ENCODE measurements at places on chromosomes 13 and 19.

GRCh38 chr13:110372676-110373075 lies 65.6 kb downstream of the COL4A2 start:
- no peak for DNase-seq

GRCh38 chr13:65600702-65601101 lies 1629.4 kb downstream of the PCDH9 start:
- no peak for DNase-seq

DNA sequence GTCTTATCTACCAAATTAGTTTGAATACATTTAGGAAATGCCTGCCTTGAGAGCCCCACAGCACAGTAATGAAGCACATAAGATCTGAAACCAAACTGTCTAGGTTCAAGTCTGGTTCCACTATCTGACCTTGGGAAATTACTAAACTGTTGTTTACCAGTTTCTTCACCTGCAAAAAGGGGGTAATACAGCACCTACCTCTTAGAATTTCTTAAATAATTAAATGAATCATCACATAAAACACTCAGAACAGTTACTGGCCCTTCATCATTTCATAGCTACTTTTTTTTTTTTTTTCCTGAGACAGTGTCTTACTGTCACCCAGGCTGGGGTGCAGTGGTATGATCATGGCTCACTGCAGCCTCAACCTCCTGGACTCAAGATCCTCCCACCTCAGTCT lies 59.6 kb downstream of the USP12 start:
- DNase-seq: no peak

DNA sequence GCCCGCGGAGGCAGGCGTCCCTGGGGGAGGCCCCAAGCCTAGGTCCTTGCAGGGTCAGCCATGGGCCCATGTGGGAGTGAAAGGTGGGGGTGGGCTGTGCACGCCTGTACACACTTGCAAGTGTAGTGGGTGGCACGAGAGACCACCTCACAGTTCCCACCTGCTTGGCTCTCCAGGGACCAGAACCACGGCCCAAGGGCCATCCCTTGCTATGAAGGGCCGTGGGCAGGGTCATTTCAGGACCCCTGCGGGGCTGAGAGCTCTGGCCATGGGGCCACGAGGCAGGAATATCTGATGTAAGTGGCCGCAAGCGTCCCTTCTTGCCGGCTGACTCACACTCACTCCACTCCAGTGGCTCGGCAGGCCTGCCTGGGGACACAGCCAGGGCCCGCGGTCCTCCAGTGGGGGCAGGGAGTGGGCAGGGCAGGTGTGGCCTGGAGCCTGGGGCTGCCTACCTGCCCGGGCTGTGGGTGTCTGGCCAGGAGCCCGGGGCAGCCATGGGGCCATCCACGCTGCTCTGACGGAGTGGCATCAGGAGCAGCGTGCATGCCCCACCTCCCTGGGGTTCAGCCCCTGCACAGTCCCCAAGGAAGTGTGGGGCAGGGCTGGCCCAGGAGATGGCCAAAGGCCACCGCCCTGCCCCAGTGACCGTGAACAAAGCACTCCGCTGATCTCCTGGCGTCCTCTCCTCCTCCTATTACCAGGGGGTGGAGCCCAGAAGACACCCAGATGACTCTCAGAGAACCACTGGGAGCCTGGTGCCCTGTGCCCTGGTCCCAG lies 8.6 kb upstream of the MKNK2 start:
- peak; percentile 87 for DNase-seq

- peak; percentile 36 for DNase-seq
These were observed 6.5 kb upstream of the HSD17B14 start for GRCh38 chr19:48842789-48843162.

- DNase-seq: no peak
These were observed 197.2 kb downstream of the NUFIP1 start for GRCh38 chr13:44792096-44792495.
